ENCODE measurements at places on chromosomes 13 and 19. TPM values are rescaled to one million over a fixed set of nuclear protein-coding genes. Genes with fewer than 3 reads are reported as not detected.

Gene ATP4A
- not detected for total RNA-seq

Gene ZNF665
- 7.1 TPM for total RNA-seq

Gene HIF3A
- total RNA-seq = not detected

Gene ZNF90
- 9.8 TPM for total RNA-seq

Gene IGSF23
- not detected for total RNA-seq

Gene ZNF304
- 12.4 TPM for total RNA-seq

Gene COQ8B
- 34.4 TPM for total RNA-seq

Gene SUCLA2
- total RNA-seq = 35.8 TPM

Gene BSG
- total RNA-seq = 152 TPM

Gene GNA15
- 0.80 TPM for total RNA-seq

Gene BLVRB
- total RNA-seq = 14.6 TPM

Gene SCEL
- total RNA-seq = not detected

Gene SAMD4B
- 60.7 TPM for total RNA-seq

Gene RNF113B
- total RNA-seq = not detected

Gene SHD
- not detected for total RNA-seq

Gene SPACA4
- total RNA-seq = not detected

Gene PRKCG
- total RNA-seq = not detected

Gene CBARP
- total RNA-seq = 0.64 TPM

Gene SPTBN4
- 0.20 TPM for total RNA-seq

Gene ATP8A2
- total RNA-seq = not detected

Gene KIR3DL1
- not detected for total RNA-seq

Gene FSD1
- 1.4 TPM for total RNA-seq

Gene IL17D
- total RNA-seq = not detected

Gene MISP
- not detected for total RNA-seq

Gene CYP2A6
- total RNA-seq = not detected

Gene GSX1
- not detected for total RNA-seq

Gene IZUMO1
- total RNA-seq = not detected

Gene RNF225
- 0.44 TPM for total RNA-seq

Gene GRK1
- 0.07 TPM for total RNA-seq

Gene ZGLP1
- 5.1 TPM for total RNA-seq

Gene NDUFA13
- 317 TPM for total RNA-seq

Gene C2CD4C
- not detected for total RNA-seq

Gene PSG1
- total RNA-seq = not detected

Gene PRSS57
- not detected for total RNA-seq

Gene LILRB2
- 7.9 TPM for total RNA-seq

Gene ZNF57
- total RNA-seq = 4.6 TPM

Gene CNN1
- not detected for total RNA-seq

Gene PPFIA3
- 1.2 TPM for total RNA-seq

Gene VSTM1
- not detected for total RNA-seq

Gene CILP2
- 0.29 TPM for total RNA-seq

Gene ZNF541
- not detected for total RNA-seq

Gene SIGLEC6
- 28.7 TPM for total RNA-seq

Gene CASP14
- total RNA-seq = not detected

Gene ZNF14
- 11.8 TPM for total RNA-seq

Gene KASH5
- 0.62 TPM for total RNA-seq

Gene ERICH6B
- total RNA-seq = not detected

Gene ZNF799
- total RNA-seq = 6.9 TPM

Gene GFY
- not detected for total RNA-seq

Gene NR2F6
- total RNA-seq = 4.6 TPM

Gene FCAR
- 0.20 TPM for total RNA-seq
